CD4-positive, alpha-beta T cell treated with Interleukin-10 for 1 hour (primary cell): ENCODE measurements at places on chromosomes 6 and 20.

GRCh38 chr6:97086781-97087180 is 162.3 kb downstream of the KLHL32 start:
- DNase-seq, result no peak

GRCh38 chr6:15148356-15148946 is 97.4 kb upstream of the JARID2 start:
- no peak for DNase-seq

- DNase-seq, result no peak
Observed at GRCh38 chr20:1933465-1933870, 38.3 kb downstream of the SIRPA start.

- DNase-seq, result no peak
Observed at GRCh38 chr6:149078211-149078782, 239.2 kb upstream of the TAB2 start.

- no peak for DNase-seq
Observed at GRCh38 chr6:2826131-2826530, 15.5 kb downstream of the SERPINB1 start.

- DNase-seq, result no peak
Observed at GRCh38 chr6:52568320-52568719, 8.5 kb downstream of the TRAM2 start.

DNA sequence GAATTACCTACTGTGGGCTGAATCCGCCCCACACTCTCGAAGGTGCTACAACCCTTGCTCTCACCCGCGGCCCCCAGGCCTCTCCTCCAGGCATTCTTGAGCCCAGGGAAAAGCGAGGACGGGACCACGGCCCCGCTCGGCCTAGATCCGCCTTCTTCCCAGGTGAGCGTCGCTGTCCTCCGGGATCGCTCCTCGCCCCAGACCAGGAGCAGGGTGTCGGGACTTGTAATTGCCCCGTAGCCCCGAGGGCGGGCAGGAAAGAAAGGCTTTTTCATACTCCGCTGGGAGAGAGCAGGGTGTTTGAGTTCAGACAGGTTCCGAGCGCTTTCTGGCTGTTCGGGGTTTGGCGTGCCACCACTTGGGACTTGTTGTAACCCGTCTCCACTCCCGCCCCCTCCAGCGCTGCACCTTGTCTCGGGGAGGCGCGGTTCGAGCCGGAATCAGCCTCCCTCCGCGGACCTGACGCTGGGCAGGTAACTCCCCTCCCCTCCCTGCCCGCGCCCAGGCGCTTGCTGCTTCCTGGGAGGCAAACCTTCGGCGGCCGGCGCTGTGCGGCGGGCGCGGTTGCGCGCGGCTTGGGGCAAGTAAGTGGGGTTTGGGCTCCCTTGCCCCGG is at the start of gene FAM83B:
FAM83B (plus strand) TSS at position 529 of the 614 bp plus-strand sequence. CDS start 23,476 bp downstream, outside the sequence.
- no peak for DNase-seq

GRCh38 chr6:135576055-135576454 is 78.5 kb upstream of the AHI1 start:
- no peak for DNase-seq

- no peak for DNase-seq
Observed at GRCh38 chr6:152209211-152209610, 401.7 kb downstream of the ESR1 start.

DNA sequence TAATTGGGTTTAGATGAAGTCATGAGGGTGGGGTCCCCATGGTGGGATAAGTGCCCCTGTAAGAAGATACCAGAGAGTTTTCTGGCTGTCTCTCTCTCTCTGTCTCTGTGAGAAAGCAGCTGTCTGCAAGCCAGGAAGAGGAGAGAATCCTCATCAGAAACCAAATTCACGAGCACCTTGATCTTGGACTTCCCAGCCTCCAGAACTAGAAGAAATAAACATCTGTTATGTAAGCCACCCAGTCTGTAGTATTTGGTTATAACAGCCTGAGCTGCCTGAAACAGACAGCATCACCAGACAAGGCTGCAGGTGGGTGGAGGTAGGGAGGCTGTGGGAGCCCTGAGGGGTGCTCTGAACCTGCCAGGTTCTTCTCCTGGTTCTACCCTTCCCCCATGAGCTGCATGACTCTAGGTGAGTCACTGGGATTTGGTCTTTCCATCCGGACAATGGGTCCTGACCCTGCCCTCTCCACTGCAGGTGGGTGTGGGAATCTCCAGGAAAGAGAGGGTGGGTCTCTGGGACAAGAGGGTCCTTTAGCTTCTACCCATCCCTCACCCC is 34.3 kb upstream of the VEGFA start:
- no peak for DNase-seq

DNA sequence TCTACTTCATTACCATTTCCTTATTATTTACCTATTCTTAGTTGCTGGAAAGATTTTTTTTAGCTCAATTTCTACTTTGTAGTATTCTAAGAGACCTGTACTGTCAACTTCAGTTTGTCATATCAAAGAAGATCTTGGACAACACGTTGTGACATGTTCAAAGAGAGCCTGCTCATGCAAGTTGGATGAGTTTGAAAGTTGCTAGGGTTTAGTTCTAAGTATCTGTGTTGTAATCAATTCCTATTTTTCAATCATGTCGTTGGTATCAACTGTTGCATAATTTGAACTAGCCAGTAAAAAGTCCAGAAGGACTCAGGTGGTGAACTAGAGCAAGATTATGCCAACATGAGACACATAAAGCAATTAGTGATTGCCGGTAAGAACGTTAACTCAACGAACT is 30.2 kb downstream of the PKIB start:
- no peak for DNase-seq

DNA sequence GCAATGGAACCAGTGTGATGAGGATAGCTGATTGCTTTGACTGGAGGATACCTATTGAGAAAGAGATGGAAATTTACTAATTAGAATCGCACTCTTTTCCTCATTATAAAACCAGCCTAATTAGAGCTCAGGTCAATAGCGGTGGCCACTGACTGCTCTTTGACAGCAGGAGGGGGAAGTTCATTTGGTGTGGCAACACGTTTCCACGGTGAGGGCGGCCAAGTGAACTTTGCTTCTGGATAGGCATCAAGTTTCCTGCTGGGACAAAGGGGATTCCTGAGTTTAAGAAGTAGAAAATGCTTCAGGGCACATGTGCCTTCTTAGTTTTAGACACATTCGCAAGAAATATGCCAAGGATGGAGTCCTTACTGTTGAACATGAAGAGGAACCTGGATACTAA is 145.3 kb upstream of the NRN1 start:
- no peak for DNase-seq

DNA sequence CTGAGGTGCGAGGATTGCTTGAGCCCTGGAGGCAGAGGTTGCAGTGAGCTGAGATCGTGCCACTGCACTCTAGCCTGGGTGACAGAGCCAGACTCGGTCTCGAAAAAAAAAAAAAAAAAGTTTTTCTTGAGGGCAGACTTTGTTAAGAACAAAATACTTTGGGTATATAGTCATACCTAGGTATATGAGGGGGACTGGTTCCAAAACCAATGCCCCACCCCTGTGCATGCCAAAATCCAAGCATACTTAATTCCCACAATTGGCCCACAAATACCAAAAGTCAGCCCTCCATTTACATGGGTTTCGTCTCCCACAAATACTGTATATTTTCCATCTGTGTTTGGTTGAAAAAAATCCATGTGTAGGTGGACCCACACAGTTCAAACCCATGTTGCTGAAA is 119.9 kb downstream of the INSM1 start:
- DNase-seq, result no peak

- DNase-seq, result no peak
Observed at GRCh38 chr6:121201105-121201504, 133.2 kb downstream of the TBC1D32 start.

- DNase-seq, result no peak
Observed at GRCh38 chr20:15716256-15716655, 857.0 kb downstream of the KIF16B start.

DNA sequence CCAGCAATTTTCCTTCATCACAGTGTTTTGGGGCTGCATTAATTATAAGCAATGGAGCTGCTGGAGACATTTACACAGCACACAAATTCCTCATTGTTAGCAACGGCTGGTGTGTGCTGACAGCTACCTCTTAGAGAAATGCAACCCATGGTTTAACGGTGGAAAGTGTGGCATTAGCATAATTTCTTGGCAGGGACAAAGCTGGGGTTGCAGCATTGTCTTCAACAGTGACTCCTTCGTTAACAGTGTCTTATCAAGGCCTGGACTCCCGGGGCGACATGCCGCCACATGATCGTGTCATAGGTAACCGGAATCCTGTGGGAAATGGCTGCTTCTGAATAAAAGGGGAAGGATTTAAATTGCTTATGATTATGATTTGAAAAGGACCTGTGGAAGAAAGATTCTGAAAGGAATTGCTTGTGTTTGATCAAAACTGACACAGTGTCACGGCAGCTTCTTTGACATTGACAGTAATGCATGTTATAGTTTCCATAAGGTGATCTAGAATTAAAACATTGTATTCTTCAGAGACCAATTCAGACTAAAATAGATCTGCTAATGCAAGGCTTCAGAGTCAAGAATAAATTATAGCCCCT is 128.0 kb downstream of the UST start:
- DNase-seq, result no peak

GRCh38 chr6:32151181-32151862 is 417 bp downstream of the PRRT1 start:
- no peak for DNase-seq

GRCh38 chr20:50244352-50245149 is 53.9 kb downstream of the CEBPB start:
- DNase-seq, result no peak

GRCh38 chr6:37674161-37674560 is 23.5 kb downstream of the MDGA1 start:
- no peak for DNase-seq

GRCh38 chr6:85360794-85361642 is 88.9 kb upstream of the NT5E start:
- no peak for DNase-seq

DNA sequence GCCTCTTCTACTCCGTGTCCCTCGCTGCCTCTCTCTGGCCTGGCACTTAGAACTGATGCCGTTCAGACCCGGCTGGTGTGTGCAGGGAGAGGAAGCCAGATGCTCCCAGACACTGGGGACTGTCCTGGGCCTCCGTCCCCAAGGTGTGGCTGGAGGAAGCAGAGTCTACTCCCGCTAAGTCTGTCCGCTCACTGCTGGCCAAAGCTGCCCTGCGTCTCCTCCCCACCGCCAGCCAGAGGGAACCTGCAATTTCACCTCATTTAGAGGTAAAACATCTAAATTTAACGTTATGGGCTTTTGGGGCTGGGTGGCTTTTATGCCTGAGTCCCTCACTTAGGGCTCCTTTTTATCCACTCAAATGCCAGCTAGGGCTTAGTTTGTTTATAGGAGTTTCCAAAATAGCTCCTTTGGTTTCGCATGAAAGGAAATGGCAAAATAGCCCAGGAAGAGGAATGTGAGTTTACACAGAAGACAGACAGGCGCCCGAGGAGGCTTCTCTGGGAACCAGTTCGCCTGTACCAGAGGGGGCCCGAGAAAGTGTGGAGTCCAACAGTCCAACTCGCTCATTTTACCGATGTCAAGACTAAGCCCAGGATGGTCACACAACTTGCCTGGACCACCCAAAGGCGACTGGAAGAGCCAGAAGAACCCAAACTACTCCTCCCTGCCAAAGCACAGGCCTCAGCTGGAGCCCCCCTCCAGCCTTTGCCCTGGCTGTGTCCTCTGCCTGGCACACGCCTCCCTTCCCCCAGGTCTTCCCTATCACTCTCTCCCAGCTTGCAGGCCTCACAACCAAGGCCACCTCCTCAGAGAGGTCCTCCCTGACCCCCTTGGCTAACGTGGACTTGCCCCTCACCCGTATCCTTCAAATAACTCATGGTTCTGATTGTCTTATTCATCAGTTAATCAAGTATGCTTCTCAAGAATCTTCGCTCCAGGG is 54.5 kb downstream of the RIPOR3 start:
- no peak for DNase-seq

GRCh38 chr6:18047406-18047805 is 60.0 kb upstream of the KIF13A start:
- DNase-seq, result no peak

- no peak for DNase-seq
Observed at GRCh38 chr6:3758842-3759144, 7.3 kb upstream of the PXDC1 start.

- DNase-seq, result no peak
Observed at GRCh38 chr6:15595461-15596173, 67.2 kb downstream of the DTNBP1 start.

GRCh38 chr20:49344975-49345374 is 67.1 kb upstream of the ZNFX1 start:
- no peak for DNase-seq

DNA sequence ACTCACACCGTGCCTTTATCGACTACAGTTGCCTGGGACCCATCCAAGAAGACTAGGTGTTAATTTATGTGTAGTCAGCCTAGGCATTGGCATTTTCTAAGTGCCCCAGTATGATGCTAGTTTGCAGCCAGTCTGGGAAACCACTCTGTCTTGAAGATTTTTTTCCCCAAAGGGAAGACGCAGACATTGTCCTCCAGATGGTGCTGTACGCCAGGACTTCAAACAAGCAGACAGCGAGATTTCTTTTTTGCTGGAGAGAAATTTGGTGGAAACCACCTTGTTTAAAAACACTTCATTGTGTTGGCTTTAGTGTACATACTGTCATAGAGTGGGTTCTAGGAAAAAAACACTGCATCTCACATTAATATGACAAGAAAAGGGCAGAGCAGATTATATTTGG is 30.0 kb downstream of the ALDH5A1 start:
- DNase-seq, result peak; percentile 11

GRCh38 chr20:51423290-51423667 is 119.2 kb downstream of the NFATC2 start:
- no peak for DNase-seq

DNA sequence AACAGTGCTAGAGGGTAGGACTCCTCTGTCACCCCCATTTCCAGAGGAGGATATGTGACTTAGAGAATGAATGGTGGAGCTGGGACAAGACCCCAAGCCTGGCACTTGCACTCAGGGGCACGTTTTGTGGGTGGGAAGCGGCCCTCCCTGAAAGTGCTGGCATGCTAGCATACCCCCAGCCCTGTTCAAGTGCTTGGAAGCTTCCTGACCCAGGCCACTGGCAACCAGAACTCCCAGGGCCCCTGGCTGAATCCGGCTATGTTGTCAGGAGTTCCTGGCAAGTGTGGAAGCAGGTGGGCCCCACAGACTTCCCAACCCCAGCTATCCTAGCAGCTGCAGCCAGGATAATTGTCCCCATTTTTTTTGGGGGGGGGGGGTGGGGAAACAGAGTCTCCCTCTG is 35.6 kb upstream of the TGM2 start:
- DNase-seq, result no peak

DNA sequence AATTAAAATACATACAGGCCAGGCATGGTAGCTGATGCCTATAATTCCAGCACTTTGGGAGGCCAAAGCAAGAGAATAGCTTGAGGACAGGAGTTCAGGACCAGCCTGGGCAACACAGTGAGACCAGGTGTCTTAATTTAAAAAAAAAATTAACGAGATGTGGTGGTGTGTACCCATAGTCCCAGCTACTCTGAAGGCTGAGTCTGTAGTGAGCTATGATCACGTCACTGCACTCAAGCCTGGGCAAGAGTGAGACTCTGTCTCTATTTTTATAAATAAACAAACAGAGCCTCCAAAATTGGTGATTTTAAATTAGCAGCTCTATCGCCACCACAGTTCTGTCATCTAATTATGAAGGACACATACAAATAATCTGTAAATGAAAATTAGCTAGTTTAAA is 37.9 kb downstream of the ABHD12 start:
- DNase-seq, result no peak

- no peak for DNase-seq
Observed at GRCh38 chr20:63461104-63461763, 11.2 kb downstream of the KCNQ2 start.

GRCh38 chr6:11097476-11097875 is 3.8 kb downstream of the SMIM13 start:
- DNase-seq, result no peak

- DNase-seq, result no peak
Observed at GRCh38 chr6:167094436-167094819, 28.5 kb upstream of the CCR6 start.
